NCI-H2081 (cell line): ENCODE measurements at places on chromosomes 12 and 14.

DNA sequence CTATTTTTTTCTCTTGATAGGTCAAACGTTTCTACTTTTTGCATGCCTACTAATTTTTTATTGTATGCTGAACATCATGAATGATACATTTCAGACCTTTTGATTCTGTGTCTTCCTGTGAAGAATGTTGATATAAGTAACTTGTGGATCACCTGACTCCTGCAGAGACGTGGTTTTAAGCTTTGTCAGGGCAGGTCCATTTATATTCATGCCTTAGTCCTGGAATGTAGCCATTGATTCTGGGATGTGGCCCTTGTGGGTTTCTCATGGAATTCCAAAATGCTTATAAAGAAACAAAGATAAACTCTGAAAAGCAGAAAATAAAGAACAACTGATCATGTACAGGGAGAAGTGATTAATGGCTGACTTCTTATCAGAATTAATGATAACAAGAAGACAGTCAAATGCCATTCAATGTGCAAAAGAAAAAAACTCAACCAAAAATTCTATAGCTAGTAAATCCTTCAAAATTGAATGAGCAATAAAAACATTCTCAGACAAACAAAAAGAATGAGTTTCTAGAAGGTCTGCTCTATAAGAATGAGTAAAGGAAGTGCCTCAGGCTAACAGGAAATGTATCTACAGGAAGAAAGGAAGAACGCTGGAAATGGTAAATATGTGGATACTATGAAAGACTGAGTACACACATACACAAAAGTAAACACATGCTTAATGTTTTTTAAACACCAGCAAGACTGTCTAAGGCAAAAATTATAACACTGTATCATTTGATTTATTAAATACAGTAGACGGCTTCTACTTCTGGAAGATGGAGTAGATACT, 284.8 kb upstream of the DIO3 start:
- DNase-seq, result no peak

- no peak for DNase-seq
These were observed 25.7 kb downstream of the SOAT2 start for GRCh38 chr12:53128780-53129569.

DNA sequence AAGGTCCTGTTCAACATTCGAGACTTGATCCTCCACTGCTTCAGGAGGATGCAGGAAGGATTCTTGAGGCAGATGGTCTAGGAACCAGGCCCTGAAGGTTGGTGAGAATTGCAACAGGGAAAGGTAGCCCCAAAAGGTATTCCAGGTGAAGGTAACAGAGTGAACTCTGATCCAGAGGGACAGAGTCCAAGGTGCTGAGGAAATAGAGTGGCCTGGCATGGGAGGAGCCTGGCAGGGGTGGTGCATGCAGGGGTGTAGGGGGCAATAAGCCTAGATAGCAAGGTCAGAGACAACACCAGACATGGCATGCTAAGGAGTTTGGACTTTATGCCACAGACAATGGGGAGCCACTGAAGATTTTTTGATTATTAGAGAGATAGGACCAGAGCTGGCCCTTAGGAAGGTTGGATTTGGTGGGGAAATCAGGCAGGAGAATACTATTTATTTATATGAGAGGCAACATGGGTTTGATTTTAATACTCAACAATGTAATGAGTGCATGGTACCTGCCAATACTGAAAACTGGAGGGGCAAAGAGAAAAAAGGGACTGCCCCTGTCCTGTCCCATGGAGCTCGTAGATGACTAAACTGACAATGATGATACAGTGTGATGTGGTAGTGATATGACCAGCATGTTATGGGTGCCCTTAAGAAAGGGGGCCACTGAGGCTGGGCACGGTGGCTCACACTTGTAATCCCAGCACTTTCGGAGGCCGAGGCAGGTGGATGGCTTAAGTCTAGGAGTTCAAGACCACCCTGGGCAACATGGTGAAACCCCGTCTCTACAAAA, 50.5 kb upstream of the TMED10 start:
- no peak for DNase-seq

DNA sequence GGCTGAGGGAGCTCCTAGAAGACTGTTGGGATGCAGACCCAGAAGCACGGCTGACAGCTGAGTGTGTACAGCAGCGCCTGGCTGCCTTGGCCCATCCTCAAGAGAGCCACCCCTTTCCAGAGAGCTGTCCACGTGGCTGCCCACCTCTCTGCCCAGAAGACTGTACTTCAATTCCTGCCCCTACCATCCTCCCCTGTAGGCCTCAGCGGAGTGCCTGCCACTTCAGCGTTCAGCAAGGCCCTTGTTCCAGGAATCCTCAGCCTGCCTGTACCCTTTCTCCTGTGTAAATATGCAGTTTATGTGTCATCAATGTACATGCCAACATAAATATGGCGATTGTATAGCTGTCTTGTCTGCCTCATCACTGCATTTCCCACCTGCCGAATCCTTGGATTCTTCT, 7.5 kb downstream of the AMHR2 start:
- no peak for DNase-seq

GRCh38 chr14:92258934-92259333, 64.0 kb upstream of the SLC24A4 start:
- no peak for DNase-seq

DNA sequence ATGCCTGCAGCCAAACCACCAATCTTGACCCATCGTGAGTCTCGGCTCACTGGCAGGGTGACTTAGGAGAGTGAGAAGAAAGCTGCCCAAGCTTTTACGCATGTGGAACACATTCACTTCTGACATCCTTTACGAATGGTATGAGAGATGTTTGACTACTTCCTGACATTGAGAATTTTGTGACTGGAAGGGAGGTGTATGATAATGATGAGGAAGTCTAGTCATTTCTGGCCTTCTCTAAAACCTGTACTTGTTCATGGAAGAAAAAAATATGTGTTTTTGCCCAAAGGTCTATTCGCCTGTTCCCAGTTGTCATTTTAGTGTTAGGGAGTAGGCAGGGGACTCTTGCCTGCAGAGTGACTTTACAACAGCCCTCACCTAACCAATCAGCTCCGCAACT, 227.2 kb upstream of the ATP2B1 start:
- no peak for DNase-seq
